ENCODE measurements at places on chromosomes 11 and 22.

GRCh38 chr22:32475468-32476010 lies 928 bp downstream of the FBXO7 start:
- peak; percentile 5 for DNase-seq

GRCh38 chr11:44854086-44854485 lies 96.6 kb downstream of the TP53I11 start:
- no peak for DNase-seq

GRCh38 chr11:8604078-8604723 lies 10.2 kb upstream of the STK33 start:
- DNase-seq = peak; percentile 96

DNA sequence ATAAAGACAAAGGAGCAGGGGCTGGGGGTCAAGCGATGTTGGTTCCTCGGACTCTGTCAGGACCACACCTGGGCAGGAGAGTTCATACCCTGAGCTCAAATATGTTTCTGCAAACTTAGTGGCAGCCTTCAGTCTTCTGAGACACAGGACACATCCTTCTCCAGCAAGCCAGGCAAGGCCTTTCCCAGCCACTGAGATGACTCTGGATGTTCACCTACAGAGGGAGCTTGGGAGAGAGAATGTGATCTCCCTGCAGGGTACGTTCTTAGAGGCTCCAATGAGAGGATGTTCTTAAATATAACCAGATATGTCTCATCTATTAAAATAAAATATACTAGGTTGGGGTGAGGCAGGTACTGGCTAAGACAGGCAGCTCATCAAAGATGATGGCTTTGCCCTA lies 461.5 kb downstream of the OPCML start:
- DNase-seq = no peak

- DNase-seq = no peak
These were observed 85.0 kb upstream of the RCN1 start for GRCh38 chr11:32005786-32006416.

DNA sequence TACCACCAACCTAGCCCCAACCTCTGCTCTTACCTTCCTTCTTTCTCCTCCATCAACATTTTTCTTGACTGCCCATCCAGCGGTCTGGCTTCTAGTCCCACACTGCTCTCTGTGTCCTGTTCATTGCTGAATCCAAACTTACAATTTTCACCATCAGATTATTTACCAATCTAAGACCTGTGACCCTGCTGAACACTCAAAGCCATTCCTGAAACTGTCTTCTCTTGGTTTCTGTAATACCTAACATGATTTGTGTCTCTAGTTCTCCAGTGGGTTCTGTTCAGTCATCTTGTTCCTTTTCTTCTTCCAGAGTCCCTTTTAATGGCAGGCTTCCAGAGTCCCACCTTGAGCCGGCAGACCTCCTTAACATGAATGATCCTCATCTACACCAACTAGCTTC lies 24.1 kb downstream of the RRAS2 start:
- DNase-seq = no peak

DNA sequence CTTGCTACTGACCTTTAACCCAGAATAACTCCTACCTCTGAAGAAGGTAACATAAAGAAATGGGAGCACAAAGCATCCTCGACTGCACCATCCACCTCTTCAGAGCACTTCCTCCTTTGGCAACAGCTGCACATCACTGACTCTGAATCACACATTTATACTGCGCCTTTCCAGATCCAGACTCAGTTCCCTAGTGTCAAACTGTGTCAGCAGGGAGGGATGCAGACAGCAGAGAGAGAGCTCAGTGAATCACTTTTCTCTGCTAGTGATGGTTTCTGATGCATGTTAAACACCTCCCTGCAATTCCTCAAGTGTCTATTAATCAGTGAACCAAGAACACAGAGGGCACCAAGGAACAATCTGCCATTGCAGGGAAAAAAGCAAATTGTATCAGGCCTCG lies 118.9 kb downstream of the PLEKHA7 start:
- DNase-seq = no peak

DNA sequence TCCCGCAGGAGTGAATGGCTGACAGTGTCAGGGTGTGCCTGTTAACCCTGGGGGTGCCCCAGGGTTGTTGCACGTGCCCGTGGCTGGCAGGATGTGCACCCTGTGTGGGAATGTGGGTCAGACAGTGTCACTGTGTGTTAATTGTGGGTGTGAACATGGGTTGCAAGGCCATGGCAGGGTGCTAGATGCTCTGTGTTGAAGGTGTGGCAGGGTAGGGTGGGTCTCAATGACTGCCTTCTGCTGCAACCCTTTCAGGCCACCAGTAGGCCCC lies 8.3 kb downstream of the RIN1 start:
- no peak for DNase-seq

GRCh38 chr11:86161837-86162236 lies 82.7 kb upstream of the EED start:
- DNase-seq = no peak

DNA sequence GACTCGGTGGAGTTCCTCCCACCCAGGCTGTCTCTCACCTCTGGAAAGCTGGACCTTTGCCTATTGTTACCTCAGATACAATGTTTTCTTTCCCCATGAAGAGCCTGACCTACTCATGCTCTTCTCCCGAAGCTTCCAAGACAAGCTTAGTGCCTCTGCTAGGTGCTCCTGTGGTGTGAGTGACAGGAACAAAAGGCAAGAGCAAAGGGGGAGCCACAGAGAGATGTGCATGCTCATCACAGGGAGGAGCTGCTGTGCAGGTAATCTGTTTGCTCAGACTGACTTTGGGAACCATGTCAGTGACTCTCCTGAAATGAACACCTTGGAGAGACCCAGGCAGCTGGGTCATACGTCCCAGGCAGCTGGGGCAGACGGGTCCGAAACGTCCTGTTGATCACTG lies 53.6 kb upstream of the VSTM5 start:
- no peak for DNase-seq

DNA sequence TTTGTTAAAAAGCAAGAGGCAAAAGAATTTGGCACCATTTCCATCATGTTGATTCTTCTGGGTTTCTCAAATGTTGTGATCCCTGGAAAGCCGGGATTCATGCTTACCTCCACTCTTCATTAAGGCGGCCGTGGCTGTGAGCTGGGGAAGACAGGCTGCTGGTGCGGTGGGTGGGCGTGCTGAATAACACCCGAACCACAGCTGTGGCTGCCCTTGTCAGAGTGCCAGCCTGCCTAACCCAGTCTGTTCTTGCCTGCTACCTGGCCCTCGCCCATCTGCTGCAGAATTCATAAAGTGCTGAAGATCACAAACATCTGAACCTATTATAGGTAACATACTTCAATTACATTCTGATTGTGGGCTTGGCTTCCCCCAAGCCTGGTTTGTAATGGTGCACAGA lies 95.8 kb upstream of the RCN1 start:
- no peak for DNase-seq

DNA sequence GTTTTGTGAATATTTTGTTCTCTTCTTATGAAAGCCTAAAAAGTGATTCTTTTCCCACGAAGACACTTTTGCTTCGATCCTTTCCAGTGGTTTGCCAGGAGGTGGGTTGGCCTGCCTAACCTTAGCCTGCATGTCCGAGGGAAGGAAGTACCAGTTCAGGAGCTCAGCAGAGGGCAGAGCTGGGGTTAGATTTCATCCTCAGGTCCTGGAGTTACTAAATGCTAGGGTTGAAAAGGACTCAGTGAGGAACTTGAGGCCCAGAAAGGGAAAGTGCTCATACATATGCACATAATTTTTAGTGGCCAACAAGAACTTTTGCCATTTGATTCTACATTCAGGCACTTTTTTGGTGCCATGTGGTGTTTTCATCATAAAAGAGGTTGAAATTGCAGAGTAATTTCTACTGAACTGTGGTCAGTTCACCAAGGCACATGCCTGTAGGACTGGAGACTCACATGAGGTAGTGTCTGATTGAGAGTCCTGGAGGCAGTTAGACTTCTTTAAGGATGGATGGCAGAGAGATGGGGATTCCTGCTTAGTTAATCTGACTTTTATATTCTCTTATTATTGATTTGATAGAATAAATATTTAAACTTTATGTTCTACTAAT lies 36.7 kb downstream of the NCAM1 start:
- no peak for DNase-seq

DNA sequence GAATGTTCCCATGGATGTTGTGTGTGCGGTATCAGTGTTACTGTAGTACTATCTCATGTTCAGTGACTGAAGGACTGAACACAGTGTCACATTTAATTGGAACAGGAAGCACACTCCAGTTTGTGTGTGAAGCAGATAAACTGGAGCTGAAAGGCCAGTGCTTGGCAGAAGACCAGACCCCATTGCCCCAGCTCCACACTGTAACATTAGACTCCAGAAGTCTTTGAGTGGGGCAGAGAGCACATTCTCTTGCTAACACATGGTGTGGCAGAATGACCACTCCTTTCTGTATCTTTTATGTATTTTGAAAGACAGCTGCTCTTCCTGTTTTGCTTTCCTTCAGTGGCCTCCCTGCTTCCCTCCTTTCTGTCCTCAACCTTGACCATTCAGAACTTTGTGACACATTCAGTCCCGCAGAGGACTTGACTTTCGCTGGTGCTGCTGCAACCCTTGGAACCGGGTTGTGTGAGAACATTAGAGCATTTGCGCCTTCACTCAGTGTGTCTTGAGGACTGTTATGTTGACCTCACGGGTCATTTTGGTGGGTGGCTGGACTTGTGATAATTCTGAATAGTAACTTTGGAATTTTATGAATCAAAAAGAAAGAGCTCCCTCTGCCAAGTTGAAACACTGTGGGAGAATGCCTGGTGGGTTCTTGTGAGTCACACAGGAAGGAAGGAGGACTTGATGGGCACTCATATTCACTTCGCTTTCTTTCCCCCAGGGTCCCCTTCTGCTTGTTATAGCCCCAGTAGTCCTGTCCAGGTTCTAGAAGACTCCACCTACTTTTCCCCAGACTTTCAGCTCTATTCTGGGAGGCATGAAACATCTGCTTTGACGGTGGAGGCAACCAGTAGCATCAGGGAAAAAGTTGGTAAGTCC lies 26.4 kb downstream of the AMOTL1 start:
- peak; percentile 87 for DNase-seq

DNA sequence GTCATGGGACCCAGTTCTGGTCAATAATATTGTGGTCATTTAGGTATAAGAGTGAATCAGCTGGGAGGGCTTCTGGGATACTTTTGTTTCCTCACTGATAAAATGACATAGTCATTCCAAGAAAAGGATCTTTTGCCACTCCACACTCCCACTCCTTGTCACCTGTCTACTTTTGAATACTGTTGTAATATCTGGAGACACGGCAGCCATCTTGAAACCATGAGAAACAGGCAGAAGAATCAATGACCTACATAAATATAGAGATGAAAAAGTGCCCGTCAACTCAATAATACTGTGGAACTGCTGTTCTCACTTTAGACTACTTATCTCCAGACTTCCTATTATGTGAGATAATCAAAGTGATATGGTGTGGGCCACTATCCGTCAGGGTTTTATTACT lies 154.2 kb downstream of the CCDC34 start:
- DNase-seq = no peak

DNA sequence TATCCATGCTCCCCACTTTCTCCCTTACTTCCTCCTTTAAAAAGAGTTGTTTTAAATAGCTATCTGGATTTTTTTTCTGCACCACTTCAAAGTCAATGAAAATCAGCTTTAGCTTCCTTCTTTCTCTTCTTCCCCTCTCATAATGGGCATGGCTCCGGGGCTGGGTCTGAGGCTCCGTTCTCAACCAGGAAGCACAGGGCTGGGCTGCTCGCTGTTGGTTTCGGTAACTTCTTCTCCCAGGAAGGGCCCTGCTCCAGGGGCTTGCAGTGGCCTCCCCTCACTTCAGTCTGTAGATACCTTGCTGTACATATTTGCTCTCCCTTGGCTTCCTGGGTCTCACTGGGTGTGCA lies 23.8 kb downstream of the MICAL2 start:
- no peak for DNase-seq

- DNase-seq = no peak
These were observed 654.6 kb upstream of the API5 start for GRCh38 chr11:42657169-42657568.

GRCh38 chr11:103676413-103676812 lies 360.0 kb upstream of the DDI1 start:
- DNase-seq = no peak

DNA sequence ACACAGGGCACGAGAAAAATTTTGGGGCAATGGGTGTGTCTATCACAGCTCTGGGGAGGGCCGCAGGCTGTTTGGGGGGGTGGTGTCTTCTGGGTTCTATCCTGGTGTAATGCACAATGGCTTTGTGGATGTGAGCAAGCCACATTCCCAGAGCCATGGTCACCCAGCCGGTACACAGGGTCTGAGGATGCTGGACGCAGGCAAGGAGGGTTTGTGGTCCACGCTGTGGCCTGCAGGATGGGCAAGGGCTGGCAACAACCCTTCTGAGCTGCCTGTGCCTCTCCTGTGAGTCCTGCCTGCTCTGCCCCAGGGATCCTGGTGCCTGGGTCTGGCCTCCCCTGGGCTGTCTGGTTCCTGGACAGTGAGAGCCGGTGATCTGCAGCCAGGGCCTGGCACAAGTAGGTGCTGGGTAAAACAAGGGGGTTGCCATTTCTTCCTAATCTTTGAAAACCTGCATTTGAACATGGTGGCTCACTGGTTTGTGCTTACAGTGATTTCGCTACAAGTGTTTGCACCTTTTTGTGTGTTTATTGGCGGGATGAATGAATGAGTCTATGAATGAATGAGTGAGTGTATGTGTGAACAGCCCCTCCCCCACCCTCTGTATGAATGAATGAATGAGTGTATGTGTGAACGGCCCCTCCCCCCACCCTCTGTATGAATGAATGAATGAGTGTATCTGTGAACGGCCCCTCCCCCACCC lies 4.4 kb upstream of the MRPL23 start:
- DNase-seq = no peak

DNA sequence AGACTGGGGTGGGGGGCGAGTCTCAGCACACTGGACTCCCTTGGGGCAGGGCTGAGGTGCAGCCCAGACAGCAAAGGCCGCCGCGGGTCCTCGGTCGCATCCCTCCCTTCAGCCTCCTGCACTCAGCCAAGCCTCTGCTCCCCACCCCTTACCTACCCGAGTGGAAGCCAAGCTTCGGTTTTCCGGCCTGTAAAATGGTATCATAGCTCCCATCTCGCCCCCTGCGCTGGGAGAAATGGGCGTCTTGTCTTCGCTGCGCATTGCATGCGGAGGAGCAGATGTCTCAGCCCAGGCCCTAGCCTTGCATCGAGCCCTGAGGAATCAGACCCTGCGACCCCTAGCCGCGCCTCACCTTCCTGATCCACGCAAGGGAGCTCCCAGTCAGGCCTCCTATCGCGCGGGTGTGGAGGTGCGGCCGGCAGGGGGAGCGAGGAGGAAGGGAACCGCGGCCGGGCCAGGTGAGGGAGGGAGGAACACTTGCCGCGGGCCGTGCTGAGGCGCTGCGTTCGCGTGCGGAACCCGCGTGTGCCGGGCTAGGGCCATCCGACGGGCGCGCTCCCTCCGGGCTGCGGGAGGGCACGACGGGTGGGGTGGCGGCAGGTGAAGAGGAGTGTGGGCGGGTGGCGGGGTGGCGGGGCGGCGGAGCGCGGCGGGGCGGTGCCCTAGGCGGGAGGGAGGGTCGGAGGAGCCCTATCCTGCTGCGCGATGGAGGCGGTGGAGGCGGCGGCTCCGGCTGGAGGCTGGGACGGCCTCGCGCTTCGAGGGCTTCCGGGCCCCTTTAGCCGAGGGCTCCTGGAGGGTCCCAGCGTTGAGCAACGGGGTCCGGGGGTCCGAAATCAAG lies 4.1 kb upstream of the TBX1 start:
- DNase-seq = no peak

GRCh38 chr11:96827164-96827563 lies 437.4 kb downstream of the JRKL start:
- peak; percentile 81 for DNase-seq
